ENCODE measurements at places on chromosomes 2 and 18. TPM values are rescaled to one million over a fixed set of nuclear protein-coding genes. Genes with fewer than 3 reads are reported as not detected.

The SNORC gene
- total RNA-seq = 1.5 TPM

DNA sequence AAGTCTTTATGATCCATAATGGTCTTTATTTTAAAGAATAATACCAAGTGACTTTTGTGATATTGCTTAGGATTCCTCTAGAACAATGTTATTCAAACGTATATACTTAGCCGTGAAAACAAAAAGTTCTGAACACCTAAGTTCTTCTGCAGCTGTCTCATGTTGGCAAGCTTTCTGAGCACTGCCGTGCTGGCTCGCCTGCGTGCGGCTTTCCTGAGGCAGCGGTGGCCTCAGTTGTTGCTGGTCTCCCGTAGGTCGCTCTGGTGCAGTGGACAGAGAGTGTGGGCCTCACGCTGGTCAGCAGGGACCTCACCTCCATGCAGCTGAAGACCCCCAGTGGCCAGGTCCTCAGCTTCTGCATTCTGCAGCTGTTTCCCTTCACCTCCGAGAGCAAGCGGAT is 66.8 kb upstream of the NFATC1 start:
- DNase-seq = no peak

GRCh38 chr18:58481321-58482180 is 147.3 kb downstream of the ALPK2 start:
- no peak for DNase-seq

DNA sequence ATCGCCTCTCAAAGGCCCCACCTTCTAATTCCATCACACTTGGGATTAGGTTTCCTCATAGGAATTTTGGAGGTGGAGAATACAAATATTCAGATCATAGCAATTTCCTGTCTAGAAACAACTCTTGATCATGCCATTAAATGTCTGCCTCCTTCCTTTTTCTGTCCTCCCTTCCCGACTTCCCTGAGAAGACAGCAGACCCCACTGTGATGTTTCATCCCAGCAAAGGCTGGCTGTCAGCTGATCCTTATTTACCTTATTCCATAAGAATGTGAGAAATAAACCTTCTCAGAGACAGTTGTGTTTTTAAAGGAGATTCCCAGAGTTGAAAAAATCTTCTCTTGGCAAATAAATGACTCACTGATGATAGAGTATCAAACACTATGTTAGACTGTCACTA is 133.9 kb downstream of the TDRD15 start:
- no peak for DNase-seq

DNA sequence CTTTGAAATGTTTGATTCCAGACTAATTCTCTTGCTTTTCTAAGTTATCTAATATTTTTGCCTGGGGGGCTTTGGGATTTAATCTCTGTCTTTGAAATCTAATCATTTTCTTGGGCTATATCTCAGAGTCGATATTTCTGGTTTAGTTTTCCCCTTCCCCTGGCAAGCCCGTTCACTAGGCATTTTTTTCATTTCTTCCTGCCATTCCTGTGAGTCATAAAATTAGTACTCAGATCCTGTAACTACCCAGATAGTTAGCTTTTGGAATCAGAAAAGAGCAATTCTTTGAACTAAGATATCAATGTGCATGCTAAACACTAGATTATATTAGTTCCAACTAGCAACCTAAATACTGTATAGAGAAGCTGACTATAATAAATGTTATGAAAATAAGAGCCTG is 29.4 kb upstream of the RNF149 start:
- DNase-seq = no peak

GRCh38 chr18:62963507-62963906 is 248.2 kb downstream of the PHLPP1 start:
- DNase-seq = no peak

- peak; percentile 36 for DNase-seq
These were observed 132.7 kb upstream of the XPO1 start for GRCh38 chr2:61670591-61671501.

- no peak for DNase-seq
These were observed 77.6 kb upstream of the ODC1 start for GRCh38 chr2:10525573-10526265.

GRCh38 chr2:100038011-100038410 is 104.4 kb downstream of the AFF3 start:
- no peak for DNase-seq

DNA sequence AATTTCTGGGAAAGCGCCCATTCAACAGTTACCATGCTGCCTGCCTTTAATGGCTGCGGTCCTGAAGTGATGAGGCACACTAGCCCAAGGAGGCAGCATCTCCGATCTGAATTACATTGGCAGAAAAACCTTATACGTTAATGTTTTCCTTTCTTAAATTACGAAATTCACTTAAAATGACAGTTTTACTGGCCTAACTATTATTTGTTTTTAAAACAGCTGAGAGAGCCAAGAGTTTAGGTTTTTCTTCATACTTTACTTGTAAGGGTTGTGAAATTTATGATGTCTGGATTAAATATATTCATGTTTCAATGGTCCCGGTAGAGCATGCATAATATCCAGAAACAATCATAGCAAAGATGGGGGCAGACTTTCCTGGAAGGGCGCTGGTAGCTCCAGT is 115.2 kb upstream of the REV1 start:
- no peak for DNase-seq

The KCNK3 gene
- total RNA-seq = 0.19 TPM

GRCh38 chr2:120831086-120831485 is 95.4 kb downstream of the GLI2 start:
- no peak for DNase-seq

Data from heart right ventricle (tissue), 16 donors.